ENCODE measurements at places on chromosomes 5 and 9. TPM values are rescaled to one million over a fixed set of nuclear protein-coding genes. Genes with fewer than 3 reads are reported as not detected.

- peaks cover 15% of the 10 kb centered on the region for H3K36me3 ChIP-seq
- H3K4me1 ChIP-seq, result no peaks in the 10 kb centered on the region
- no peak overlapping the region for H3K27ac ChIP-seq
- H3K4me3 ChIP-seq, result no peak overlapping the region
- H3K27me3 ChIP-seq, result no peaks in the 10 kb centered on the region
- DNase-seq, result peak; percentile 11
These were observed 146.4 kb downstream of the HACD4 start for GRCh38 chr9:20884985-20885593.

The STXBP1 gene
- 39.6 TPM for total RNA-seq

- no peak overlapping the region for H3K4me3 ChIP-seq
- peaks cover 22% of the 10 kb centered on the region for H3K36me3 ChIP-seq
- H3K27ac ChIP-seq, result no peak overlapping the region
- no peaks in the 10 kb centered on the region for H3K27me3 ChIP-seq
- no peak for DNase-seq
These were observed 9.6 kb downstream of the LRRC8A start for GRCh38 chr9:128891321-128892220.

- H3K4me1 ChIP-seq, result no peaks in the 10 kb centered on the region
- H3K4me3 ChIP-seq, result no peak overlapping the region
- H3K27ac ChIP-seq, result no peak overlapping the region
- H3K27me3 ChIP-seq, result no peaks in the 10 kb centered on the region
- H3K36me3 ChIP-seq, result no peaks in the 10 kb centered on the region
These were observed 148.2 kb downstream of the EMB start for GRCh38 chr5:50292735-50293394.

The PTGS1 gene
- 0.23 TPM for total RNA-seq

The KIAA1958 gene
- 10.4 TPM for total RNA-seq

GRCh38 chr5:67010684-67011409, 185.8 kb downstream of the CD180 start:
- no peaks in the 10 kb centered on the region for H3K36me3 ChIP-seq
- peaks cover 64% of the 10 kb centered on the region for H3K4me1 ChIP-seq
- DNase-seq, result peak; percentile 96
